ENCODE measurements at places on chromosomes 2 and 18. TPM values are rescaled to one million over a fixed set of nuclear protein-coding genes. Genes with fewer than 3 reads are reported as not detected.
A peak's percentile ranks its signal among the peaks of the same experiment; 100 is the strongest.

Gene AKAIN1
- total RNA-seq = not detected

Gene HOXD13
- not detected for total RNA-seq

Gene AQP12A
- not detected for total RNA-seq

Gene LIMS3
- 1.0 TPM for total RNA-seq

Gene DSG1
- not detected for total RNA-seq

Gene TCF23
- not detected for total RNA-seq

Gene VWC2L
- total RNA-seq = not detected

Gene ACADL
- not detected for total RNA-seq

Gene MROH2A
- not detected for total RNA-seq

GRCh38 chr2:143720095-143720664 is 591.0 kb downstream of the ARHGAP15 start:
- no peak for DNase-seq
- H3K27me3 ChIP-seq = no peaks in the 10 kb centered on the region
- peak overlapping the region; percentile 14 for H3K27ac ChIP-seq

- no peak overlapping the region for H3K27ac ChIP-seq
- no peaks in the 10 kb centered on the region for H3K36me3 ChIP-seq
- no peaks in the 10 kb centered on the region for H3K27me3 ChIP-seq
- DNase-seq = no peak
Observed at GRCh38 chr2:152320814-152321213, 14.2 kb upstream of the FMNL2 start.

DNA sequence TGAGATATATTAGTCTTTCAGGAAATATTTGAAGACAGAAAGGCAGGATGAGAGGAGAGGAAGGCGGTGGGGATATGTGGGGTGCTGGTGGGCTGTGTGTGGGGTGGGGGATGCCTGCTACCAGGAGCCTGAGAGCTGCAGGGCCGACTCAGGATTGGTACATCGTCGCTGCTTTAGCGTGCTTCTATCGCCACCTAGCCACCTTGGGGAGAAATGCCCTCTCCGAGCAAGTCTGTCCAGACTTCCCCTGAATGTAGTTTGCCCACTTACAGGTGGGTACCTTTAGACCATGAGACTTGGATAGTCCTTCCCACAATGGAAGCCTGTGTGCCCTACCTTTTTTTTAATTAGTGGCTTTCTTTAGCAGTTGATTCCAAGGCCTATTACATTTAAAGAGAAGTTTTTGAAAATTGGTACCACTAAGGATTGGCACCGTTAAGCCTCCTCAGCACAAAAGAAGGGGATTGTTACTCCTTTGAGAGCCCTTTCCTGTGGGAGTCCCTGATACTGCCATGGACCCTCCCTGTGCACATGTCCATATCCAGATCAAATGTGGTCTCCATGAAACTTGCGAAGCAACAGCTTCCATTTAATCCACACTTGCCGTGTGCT is 114.1 kb upstream of the NDUFV2 start:
- no peak overlapping the region for H3K4me3 ChIP-seq
- no peaks in the 10 kb centered on the region for H3K4me1 ChIP-seq
- no peaks in the 10 kb centered on the region for H3K36me3 ChIP-seq
- DNase-seq = no peak

DNA sequence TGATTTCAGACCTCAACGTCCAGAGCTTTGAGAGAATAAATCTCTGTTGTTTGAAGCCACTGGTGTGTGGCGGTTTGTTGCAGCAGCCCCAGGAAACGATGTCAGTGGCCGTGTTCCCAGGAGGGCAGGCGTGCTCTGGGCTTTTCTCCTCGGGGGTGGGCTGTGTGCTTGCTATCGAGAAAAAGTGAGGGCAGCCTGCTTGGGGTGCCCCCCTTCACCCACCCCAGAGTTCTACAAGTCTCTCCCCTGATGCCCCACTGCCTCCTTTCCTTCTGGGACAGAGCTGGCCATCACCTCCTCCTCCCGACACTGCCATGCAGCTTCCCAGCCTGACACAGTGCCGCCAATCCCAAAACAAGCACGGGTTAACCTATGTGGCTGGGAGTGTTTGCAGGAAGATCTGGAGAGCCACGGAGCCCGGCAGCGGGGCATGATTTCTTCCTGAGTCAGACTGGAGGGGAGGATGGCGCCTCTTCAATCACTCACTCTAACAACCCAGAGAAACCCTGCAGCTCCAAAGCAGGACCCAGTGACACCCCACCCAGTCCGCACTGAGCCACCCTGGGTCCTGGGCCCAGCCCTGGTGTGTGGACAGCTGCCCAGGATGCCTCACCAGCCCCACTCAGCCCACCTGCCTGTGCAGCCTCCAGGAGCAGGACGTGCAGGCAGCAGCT is 213.7 kb upstream of the RAB6C start:
- no peak overlapping the region for H3K27ac ChIP-seq
- no peaks in the 10 kb centered on the region for H3K4me1 ChIP-seq
- no peak for DNase-seq
- H3K4me3 ChIP-seq = no peak overlapping the region

DNA sequence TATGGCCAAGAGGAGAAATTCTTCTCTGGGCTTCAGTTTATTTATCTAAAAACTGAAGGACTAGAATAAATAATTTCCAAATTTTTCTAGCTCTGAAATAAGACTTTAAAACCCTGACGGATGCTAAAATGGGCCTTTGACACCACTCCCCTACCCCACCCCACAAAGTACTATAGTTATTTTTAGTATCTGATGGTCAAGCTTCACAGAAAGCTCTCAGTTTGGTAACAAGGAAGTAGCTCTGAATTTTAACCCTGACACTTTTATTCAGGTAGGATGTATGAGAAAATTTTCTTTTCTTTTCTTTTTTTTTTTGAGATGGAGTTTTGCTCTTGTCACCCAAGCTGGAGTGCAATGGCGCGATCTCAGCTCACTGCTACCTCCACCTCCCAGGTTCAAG is 2.4 kb downstream of the RBKS start:
- H3K36me3 ChIP-seq = no peaks in the 10 kb centered on the region
- H3K27me3 ChIP-seq = no peaks in the 10 kb centered on the region
- H3K4me3 ChIP-seq = peak overlapping the region; percentile 99
- no peak overlapping the region for H3K27ac ChIP-seq
- peaks cover 40% of the 10 kb centered on the region for H3K4me1 ChIP-seq
- DNase-seq = no peak

GRCh38 chr2:240302041-240302440 is 133.4 kb upstream of the GPC1 start:
- no peaks in the 10 kb centered on the region for H3K36me3 ChIP-seq
- no peak overlapping the region for H3K4me3 ChIP-seq
- no peaks in the 10 kb centered on the region for H3K4me1 ChIP-seq

- H3K27me3 ChIP-seq = no peaks in the 10 kb centered on the region
- peak overlapping the region; percentile 24 for H3K4me3 ChIP-seq
- DNase-seq = no peak
- H3K27ac ChIP-seq = peak overlapping the region; percentile 14
- H3K36me3 ChIP-seq = peaks cover 35% of the 10 kb centered on the region
Observed at GRCh38 chr2:206031162-206031784, 54.7 kb downstream of the INO80D start.

DNA sequence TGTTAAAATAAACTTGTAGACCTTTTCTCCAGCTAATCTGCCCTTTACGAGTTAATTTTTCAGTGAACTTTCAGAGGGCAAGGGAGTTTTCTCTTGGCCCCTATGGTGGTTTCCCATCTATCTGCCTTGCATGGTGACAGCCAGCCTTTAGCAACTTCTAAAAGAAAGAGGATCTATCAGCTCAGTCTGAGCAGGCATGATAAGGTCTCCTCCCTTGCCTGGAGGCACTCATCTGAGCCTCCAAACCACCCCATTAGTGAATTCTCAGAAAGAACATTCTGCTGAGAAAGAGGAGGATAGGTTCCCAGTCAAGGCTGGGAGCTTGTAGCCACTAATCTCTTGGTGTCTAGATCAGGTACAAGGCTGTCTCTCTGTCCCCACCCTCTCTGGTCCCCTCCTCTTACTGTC is 10.7 kb upstream of the GYPC start:
- H3K27me3 ChIP-seq = peaks cover 5% of the 10 kb centered on the region
- H3K27ac ChIP-seq = no peak overlapping the region
- DNase-seq = no peak
- no peaks in the 10 kb centered on the region for H3K36me3 ChIP-seq
- peaks cover 3% of the 10 kb centered on the region for H3K4me1 ChIP-seq
- H3K4me3 ChIP-seq = no peak overlapping the region

GRCh38 chr2:32910883-32911598 is 35.7 kb upstream of the LTBP1 start:
- no peaks in the 10 kb centered on the region for H3K4me1 ChIP-seq
- H3K27ac ChIP-seq = no peak overlapping the region
- DNase-seq = no peak
- H3K27me3 ChIP-seq = peaks cover 5% of the 10 kb centered on the region
- H3K36me3 ChIP-seq = no peaks in the 10 kb centered on the region

- no peak overlapping the region for H3K27ac ChIP-seq
- H3K4me1 ChIP-seq = no peaks in the 10 kb centered on the region
- peaks cover 4% of the 10 kb centered on the region for H3K36me3 ChIP-seq
- no peak overlapping the region for H3K4me3 ChIP-seq
Observed at GRCh38 chr2:225270861-225271260, 128.6 kb upstream of the NYAP2 start.

DNA sequence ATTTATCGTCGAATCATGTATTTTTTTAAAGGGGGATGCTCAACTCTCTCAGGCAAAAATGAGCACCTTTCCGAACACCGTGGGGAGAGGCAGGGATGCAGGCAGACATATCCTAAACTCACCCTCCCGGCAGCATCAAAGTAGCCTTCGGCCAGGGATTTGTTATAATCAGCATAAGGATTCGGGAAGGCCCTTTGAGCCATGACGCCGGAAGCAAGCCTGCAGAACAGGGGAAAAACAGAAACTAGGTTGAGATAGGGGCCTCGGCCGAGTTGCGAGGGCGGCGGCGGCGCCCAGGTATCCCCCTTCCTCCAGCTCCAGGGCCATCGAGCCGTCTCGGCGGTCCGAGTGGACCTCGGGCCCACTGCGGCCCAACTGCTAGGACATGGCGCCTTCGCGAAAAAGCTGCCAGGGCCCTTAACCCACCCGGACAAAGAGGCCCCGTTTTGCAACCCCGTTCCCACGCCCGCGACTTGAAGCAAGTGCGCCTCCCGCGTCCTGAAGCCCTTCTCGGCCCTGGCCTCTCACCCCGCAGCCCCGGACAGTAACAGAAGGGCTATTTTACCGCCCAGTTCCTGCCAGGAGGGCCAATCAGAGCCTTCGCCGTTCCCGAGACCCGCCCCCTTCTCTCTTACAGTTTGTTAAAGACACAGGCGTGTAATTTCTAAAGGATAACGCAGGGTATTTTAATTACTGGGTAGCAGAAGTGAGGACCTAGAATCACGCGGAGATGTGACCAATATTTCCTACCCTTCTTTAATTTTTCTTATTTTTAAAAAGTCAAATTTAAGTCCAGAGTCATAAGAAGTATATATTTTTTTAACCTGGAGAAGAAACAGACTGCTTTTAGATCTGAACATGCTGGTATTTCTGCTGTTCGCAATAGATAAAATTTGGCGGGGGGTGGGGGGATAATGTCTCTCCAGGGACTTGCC is at the start of gene LANCL1:
TSS of gene LANCL1 (minus strand) at position 566 of the 935 bp plus-strand sequence. CDS start at position 203, 363 bp downstream.
- H3K36me3 ChIP-seq = peaks cover 3% of the 10 kb centered on the region
- peaks cover 33% of the 10 kb centered on the region for H3K4me1 ChIP-seq
- no peaks in the 10 kb centered on the region for H3K27me3 ChIP-seq
- peak within 1 kb of the TSS; percentile 91 for H3K4me3 ChIP-seq
- peak; percentile 93 for DNase-seq

DNA sequence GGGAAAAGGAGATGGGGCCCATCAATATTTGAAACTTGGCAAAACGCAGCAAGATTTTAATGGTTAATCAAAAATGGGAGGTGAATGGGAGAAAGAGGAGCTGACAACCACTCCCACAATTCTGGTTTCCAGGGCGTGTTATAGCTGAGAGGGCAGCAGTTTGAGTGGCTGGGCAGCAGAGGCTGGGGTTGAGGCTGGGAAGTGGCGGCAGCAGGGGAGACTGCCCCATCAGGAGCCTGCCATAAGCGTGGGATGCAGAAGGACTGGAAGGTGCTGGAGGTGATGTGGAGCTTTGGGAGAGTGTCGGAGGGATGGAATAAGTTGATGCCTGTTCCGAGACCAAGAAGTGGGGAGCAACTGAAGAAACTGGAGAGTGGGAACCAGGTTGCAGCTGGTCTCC is 48.9 kb upstream of the SH3RF3 start:
- H3K4me1 ChIP-seq = no peaks in the 10 kb centered on the region
- no peak overlapping the region for H3K27ac ChIP-seq
- H3K4me3 ChIP-seq = no peak overlapping the region
- DNase-seq = no peak
- H3K36me3 ChIP-seq = no peaks in the 10 kb centered on the region

DNA sequence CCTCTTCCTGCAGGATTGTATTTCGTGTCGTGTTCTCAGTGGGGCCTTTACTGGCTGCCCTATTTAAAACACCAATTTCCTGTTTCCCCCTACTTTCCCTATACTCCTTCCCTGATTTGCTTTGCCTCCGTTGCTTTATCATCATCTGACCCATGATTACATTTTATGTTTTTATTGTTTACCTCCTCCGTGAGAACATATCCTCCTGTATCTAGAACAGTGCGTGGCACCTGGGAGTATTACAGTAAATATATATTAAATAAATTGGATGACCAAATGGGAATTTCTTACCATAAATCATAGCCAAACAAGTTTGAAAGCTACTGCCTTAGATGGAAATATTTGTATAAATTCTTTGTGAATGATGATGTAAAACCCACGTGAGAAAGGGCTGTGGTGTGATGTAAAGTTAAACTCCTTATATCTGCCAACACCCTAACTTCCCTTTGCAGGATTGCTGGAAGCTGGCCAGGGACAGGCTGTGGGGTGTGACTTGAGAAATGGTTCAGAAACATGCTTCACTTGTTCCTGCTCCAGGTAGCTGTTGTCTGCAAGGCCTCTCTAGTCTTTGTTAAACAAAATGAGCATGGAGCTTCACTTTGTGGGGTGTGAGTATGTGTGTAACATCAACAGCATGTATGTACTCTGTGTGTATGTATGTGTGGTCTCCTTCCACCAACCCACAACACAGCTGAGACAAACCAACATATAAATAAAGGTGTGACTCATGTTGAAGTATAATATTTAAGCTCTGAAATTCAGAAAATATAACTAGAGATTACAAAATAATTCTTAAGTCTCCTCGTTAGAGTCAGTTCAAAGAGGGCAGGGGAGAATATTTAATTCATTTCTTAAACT is 40.3 kb downstream of the LHCGR start:
- no peak for DNase-seq
- H3K4me1 ChIP-seq = no peaks in the 10 kb centered on the region
- no peak overlapping the region for H3K4me3 ChIP-seq
- H3K36me3 ChIP-seq = no peaks in the 10 kb centered on the region
- H3K27ac ChIP-seq = no peak overlapping the region

GRCh38 chr2:147067136-147067535 is 777.7 kb upstream of the ACVR2A start:
- peaks cover 23% of the 10 kb centered on the region for H3K27me3 ChIP-seq
- DNase-seq = no peak
- no peak overlapping the region for H3K27ac ChIP-seq
- H3K4me1 ChIP-seq = no peaks in the 10 kb centered on the region
